ENCODE measurements at places on chromosomes 7 and 10. TPM values are rescaled to one million over a fixed set of nuclear protein-coding genes. Genes with fewer than 3 reads are reported as not detected.

Gene GPR22
- 0.07 TPM for polyA plus RNA-seq

- no peak for DNase-seq
Measured at GRCh38 chr10:58436071-58436470, 50.9 kb downstream of the TFAM start.

- no peak for DNase-seq
Measured at GRCh38 chr7:20351901-20352300, 21.2 kb downstream of the ITGB8 start.

Gene AKR1C2
- 7.2 TPM for polyA plus RNA-seq

Measured in right renal pelvis (tissue), 4 donors.